Right ventricle myocardium inferior (tissue), 1 donor: ENCODE measurements at places on chromosomes 7 and 10.
A peak's percentile ranks its signal among the peaks of the same experiment; 100 is the strongest.

DNA sequence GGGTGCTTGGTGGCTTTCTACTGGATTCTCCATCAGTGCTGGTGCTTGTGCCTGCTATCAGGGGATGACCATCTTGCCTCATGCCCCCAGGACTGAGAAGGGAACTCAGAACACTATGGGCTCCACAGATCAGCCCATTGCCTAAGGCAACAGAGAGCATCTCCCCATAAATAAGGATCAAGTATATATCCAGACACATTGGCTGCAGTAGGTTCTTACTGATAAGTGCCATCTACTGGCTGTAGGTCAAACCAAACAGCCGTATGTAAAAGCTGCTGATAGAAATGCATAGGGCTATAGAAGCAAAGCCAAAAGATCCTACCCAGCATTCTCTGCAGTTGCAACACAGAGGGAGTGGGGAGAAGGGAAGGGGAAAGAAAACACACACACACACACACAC is 153.7 kb downstream of the CDK14 start:
- no peak for DNase-seq

DNA sequence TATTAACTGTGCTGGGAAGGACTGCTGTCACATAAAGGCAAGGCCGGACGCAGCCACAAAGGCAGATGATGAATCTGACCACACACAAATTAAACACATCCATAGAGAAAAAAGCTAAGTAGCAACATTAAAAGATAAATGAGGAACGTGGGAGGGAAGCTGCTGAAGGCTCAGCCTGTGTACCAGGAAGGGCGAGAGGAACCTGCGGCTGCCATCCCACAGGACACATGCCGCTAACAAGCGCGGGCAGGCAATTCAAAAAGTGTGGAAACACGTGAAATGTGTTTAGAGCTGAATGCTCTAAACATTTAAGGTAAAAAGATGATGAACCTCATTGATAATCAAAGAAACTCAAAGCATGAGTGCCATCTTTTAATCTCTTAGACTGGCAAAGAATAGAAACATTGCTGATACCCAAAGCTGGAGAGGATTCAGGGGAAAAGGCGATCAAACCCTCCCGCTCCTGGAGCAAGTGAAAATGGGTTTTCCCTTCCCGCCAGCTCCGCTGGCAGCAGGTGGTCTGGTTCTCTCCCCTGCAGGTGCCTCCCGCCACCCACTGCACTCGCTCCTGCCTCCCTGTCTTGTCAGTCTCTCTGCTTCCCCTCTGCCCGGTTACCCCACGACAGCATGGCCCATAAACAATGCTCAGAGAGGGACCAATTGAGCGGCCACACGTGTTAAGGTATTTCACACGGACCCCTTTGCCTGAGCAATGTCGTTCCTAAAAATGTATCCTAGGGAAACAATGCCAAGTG is 4.2 kb downstream of the STK32C start:
- DNase-seq, result no peak

GRCh38 chr7:128812514-128813168 is 17.6 kb upstream of the FLNC start:
- DNase-seq, result peak; percentile 81

- no peak for DNase-seq
Measured at GRCh38 chr7:23106057-23106822, 655 bp downstream of the KLHL7 start.

GRCh38 chr7:118372530-118372929 is 148.0 kb downstream of the ANKRD7 start:
- no peak for DNase-seq

DNA sequence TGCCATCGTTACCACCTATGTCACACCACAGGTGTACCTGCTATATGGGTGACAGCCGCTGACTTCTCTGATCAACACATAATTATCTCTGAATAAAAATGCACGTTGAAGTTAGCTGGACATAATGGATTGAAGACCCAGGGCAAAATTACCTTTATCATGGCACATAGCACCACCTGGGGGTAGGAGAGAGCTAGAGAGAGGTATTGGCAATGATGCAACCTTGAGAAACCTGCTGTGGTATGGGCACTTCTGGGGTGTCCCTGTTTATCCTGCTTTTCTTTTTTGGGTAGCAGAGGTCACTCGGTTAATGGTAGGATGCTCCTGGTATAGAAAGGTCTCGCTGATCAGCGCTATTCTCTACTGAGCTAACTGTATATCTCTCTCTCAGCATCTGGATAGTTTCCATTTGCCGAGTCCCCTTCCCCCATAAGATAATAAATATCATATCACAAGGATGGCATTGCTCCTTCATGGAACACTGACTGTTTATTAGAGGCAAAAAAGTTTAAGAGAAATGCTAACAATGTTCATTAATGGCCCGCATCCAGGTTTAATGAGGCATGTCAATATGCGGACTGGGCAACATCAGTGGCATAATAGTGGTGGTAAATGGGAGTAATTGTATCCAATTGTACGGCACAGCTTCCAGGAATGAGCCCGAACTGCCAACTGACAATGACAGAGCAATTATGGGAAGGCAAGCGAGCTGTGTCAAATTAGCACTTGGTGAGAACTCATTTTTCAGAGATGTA is 323.1 kb downstream of the TFEC start:
- no peak for DNase-seq

GRCh38 chr10:14366760-14367159 is 36.0 kb upstream of the FRMD4A start:
- DNase-seq, result no peak

- DNase-seq, result no peak
Measured at GRCh38 chr7:117048882-117049281, 95.6 kb downstream of the ST7 start.

DNA sequence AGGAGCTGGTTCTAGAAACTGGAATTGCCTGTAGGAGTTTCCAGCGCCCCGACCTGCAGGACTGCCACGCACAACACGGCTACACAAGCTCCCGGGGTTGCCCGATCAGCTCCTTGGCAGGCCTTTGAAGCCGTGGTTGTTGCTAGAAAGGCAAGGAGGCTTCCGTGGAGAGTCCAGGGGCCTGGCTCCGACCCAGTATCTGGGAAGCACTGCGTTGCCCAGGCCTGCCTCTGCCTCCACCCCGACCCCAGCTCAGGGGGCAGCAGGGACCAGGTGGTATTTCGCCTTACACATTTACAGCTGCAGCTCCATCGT is 54.4 kb downstream of the PROSER2 start:
- peak; percentile 53 for DNase-seq

DNA sequence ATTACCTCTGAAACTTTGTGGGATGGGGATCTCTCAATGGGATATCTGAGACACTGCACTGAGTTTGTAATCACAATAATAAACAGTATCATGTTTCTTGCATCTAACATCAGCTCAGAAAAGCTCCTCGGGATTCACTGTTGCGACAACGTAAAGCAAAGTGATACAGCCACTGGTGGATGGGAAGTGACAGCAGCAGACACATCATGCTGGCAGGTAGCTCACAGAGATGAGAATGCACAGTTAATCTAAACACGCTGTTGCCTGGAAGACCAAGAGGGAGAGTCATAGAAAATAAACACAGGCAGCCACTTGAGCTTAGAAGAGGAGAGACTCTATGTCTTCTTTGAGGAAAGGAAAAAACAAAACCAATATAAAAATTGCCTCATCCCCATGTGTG is 513.8 kb downstream of the MAGI2 start:
- no peak for DNase-seq

DNA sequence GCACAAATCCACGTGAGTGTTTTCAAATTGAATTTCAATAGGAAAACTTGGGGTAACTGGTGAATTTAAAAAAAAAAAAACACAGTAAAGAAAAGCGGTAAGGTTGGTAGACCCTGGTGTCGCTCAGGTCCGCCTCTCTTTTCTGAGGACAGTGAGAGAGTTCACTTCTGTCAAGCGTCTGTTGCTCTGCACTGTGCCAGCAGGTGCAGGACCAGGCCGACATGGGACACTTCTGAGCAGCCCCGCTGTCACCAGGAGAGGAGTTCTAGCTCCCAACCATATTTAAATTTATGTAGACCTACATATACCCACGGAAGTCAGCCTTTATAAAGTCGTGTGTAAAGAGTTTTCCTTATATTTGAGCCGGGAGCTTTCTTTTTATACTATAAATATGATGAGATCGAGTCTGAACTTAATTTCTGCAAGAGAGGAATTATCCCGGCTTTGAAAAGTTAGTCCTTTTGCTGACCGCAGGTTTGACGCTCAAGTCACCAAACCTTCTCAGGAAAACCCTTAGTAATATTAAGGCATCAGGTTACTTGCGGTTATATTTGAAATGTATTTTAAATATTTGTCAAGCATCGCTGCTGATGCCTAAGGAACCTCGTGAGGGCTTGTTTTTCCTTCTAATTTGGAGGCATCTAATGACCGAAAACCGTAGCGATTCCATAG is 531 bp downstream of the IKZF1 start:
- DNase-seq, result no peak

DNA sequence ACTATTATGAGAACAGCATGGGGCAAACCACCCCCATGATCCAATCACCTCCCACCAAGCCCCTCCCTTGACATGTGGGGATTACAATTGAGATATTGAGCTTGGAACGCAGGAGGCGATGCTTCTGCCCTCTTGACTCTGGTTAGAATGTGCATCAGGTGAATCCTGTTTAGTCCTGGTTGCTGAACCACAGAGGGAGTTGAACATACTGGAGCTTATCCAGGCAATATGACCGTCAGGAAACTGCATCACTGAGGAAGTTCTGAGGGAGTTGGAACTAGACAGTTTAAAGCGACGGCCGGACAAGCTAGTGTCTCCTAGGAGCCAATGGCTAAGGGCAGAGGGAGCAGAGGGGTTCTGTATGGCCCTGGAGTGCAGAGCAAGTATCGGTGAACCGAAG is 31.8 kb upstream of the GARS1 start:
- no peak for DNase-seq

- no peak for DNase-seq
Measured at GRCh38 chr7:75881436-75882095, 2.7 kb downstream of the RHBDD2 start.

GRCh38 chr7:137413901-137414300 is 70.4 kb upstream of the PTN start:
- DNase-seq, result no peak

DNA sequence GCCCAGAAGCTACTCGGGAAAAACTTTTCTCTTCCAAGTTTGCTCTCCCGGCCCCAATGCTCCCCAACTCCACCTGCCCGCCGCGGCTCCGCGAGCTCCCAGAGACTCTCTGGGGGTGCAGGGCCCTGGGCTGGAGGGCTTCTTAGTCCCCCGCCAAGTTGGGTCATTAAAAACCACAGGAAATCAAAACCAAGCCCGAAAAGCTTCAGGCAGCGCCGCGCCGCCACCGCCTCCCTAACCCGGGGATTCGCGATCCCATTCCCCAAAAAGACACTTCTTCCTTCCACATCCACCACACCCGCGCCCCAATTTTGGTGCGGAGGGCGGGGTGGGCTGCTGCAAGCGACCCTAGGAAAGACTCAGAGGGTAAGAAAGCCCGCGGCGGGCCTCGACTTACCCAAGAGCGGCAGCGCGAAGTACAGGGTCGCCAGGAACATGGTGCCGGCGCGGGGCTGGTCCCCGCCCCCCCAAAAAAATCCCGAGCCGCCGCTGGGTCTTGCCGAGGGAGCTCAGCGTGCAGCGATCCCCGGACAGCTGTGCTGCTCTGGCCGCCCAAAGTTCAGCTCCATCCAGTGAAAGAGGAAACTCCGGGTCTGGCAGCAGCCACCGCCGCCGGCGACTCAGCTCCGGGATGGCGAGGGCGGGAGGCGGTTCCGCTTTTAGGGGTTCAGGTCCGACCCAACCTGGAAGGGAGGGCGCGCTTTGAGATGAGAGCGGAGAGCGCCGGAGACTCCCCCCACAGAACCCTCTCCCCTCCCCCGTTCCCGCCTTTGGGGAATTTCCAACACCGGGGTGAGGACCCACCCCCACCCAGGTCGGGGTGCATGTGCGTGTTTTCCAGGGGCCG is 1.2 kb downstream of the GFRA1 start:
- no peak for DNase-seq

- DNase-seq, result no peak
Measured at GRCh38 chr7:8783229-8783628, 349.8 kb downstream of the NXPH1 start.

GRCh38 chr7:98075801-98076200 is 30.9 kb upstream of the LMTK2 start:
- no peak for DNase-seq

DNA sequence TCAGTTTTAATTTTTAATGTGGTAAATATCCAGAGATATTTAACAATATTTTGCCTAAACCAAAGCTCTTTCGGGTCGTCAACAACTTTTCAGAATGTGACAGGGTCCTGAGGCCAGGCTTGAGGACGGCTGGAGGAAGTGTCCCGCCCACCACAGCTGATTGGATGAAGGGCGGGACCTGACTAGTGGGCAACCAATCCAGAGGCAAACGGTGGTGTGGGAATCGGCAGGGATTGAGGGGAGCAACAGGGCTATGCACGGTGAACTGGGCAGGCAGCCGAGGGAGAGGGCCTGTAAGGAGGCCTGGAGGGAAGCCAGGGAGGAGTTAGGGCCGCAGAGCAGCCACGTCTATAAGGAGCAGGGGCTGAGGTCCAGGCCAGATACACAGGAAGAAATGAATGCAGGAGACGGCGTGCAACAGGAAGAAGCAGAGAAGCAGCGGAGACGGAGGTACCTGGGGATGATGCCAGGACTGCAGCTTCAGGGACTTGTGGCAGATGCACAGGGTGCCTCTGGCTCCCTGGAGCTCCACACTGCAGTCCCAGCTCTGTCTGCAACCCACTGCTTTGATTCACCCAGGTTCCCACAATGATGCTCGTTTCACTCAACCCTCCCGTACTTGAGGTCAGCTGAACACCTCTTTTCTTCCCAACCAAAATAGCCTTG is 46.1 kb upstream of the ZMIZ1 start:
- peak; percentile 79 for DNase-seq

DNA sequence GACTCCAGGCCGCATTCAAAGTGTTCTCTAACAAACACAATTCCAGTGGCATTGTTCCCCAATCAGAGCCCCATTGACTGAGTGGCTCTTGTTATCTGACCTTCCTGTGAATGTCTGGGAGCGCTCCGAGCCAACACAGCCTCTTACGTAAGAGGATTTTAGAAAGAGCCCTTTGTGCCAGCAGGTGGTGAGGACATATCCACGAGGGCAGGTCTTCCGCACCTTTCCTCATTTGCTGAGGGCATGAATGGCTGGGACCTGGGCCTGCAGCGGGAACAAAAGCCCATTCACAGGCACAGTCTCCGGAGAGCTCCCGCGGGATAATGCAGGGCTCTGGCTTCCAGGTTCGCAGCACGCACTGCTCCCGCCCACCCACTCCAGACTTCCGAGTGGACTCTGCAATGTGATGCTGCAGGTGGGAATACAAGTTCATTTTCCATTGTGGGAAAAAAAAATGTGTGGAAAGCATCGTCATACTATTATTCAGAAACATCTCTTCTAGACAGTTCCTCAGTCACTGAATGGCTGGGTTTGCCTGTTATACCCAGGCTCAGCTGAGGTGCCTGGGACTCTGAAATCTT is 295.0 kb upstream of the IGFBP3 start:
- DNase-seq, result no peak

DNA sequence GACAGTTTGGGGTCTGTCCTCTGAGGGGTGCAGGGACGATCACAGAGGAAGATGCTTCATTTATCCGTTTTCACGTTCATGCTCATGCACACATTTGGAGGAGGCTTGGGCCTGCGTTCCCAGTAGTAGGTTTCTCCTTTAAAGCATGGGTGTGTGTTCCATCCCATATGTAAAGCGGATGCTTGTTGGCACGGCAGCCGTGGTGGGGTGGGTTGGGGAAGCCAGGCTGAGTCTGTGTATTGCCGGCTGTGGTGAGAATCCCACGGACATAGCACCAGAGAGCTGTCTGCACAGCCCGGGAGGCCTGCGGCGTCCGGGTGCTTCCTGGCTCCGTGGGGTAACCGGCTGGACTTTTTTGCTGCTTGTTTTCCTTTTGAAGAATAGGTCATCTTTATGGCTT is 440 bp downstream of the JAKMIP3 start:
- DNase-seq, result peak; percentile 62
